ENCODE measurements at places on chromosomes 1 and 21. TPM values are rescaled to one million over a fixed set of nuclear protein-coding genes. Genes with fewer than 3 reads are reported as not detected.
A peak's percentile ranks its signal among the peaks of the same experiment; 100 is the strongest.

Gene GBP2
- total RNA-seq: 14.5 TPM

DNA sequence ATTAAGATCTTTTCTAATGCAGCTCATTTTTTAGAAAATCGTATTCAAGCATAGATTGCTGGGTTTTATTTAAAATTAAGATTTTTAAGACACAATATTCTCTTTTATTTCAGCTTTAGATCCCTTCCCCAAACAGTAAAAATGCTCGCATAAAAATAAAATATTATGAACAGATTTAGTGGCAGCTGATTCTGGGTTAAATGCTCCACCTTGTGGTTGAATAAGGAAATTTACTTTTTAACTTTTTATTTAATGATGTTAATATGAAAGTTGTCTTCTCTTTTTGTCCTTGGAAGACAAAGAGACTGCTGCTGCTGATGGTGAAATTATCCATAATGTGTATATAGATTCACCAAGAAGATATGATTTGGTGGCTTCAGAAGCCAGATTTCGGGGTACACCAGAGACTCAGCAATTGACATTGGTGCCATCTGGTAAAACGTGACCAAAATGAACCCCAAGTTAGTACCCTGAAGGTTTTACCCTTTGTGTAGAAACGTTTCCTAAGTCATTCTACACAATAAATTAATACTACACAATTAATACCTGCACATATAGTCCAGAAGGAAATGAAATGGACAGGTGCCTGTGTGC is 128.0 kb downstream of the ADAMTS1 start:
- H3K36me3 ChIP-seq: no peaks in the 10 kb centered on the region
- no peak overlapping the region for H3K27ac ChIP-seq
- H3K4me3 ChIP-seq: no peak overlapping the region
- H3K4me1 ChIP-seq: no peaks in the 10 kb centered on the region
- DNase-seq: no peak

Gene YY1AP1
- 29.1 TPM for total RNA-seq

DNA sequence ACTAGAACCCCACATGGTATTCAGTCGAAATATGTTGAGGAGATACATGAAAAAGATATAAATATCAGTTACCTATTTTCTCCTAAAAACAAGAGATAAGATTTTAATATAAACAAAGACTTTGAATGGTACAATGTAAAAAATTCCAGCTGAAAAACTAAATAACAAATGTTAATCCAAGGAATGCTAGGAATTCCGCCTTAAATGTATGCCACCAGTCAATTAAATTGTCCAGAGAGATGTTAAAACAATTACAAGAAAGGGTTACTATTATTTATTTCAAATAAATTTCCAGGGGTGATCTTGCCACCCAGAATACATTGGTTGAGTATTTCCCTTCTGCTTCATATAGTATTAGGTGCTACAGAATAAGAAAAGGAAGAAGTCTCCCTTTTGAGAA is 4.2 kb downstream of the ADSS2 start:
- H3K27me3 ChIP-seq: no peaks in the 10 kb centered on the region
- no peaks in the 10 kb centered on the region for H3K36me3 ChIP-seq
- no peak overlapping the region for H3K4me3 ChIP-seq

DNA sequence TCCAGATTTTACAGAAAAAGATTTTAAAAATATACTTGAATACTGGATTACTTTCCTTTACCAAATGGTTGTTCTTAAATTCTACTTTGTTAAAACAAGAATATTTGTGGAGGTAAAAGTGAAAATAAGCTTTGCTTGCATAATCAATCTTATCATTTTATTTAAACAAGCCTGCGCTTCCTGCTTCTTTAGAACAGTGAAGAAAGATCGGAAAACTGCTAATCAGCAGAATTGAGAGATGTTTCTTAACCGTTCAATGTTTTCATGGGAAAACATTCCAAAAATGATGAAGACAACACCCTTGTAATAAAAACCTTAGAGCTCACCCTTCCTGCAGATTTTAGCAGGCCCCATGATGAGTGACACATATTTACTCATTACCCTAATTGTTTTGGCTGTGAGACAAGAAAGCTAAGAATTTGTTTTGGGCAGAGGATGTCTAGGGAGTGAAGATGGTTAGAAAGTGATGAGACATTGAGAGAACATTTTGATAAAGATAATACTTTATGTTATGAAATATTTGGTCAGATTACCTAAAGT is 72.6 kb downstream of the TPR start:
- peaks cover 11% of the 10 kb centered on the region for H3K36me3 ChIP-seq
- no peak for DNase-seq
- no peaks in the 10 kb centered on the region for H3K27me3 ChIP-seq
- peak overlapping the region; percentile 33 for H3K27ac ChIP-seq
- no peak overlapping the region for H3K4me3 ChIP-seq

Gene TSPAN1
- 2.6 TPM for total RNA-seq

DNA sequence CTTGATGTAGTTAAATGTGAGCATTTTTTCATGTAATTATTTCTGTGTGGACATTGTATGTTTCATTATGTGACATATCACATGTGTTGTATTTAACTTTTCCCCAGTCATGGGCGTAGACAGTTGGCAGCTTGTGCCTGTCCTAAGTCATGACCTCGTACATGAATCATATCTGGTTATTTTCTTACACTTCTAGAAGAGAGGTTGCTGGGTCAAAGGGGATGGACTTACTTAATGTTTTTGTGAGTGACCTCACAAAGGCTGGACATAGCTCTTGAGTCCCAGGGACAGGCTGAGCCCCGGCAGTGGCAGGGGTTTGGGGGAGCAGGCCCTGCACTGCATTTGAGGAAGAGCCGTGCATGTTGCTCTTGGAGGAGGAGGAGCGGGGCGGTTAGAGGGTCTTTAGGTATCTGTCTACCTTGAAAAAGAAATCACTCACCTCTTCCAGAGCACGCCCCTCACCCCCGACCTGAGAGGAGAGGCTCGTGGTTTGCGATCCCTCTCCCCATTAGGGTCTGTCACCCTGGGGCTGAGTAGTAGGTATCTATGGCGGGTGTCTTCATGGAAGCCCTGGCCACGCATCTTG is 16.4 kb downstream of the IFNGR2 start:
- H3K27me3 ChIP-seq: no peaks in the 10 kb centered on the region
- H3K36me3 ChIP-seq: peaks cover 17% of the 10 kb centered on the region
- H3K27ac ChIP-seq: no peak overlapping the region
- DNase-seq: no peak
- no peaks in the 10 kb centered on the region for H3K4me1 ChIP-seq

GRCh38 chr1:169682071-169682470 is 29.3 kb downstream of the SELL start:
- no peaks in the 10 kb centered on the region for H3K27me3 ChIP-seq
- no peak overlapping the region for H3K4me3 ChIP-seq
- no peaks in the 10 kb centered on the region for H3K4me1 ChIP-seq

Gene CBR3
- total RNA-seq: 1.1 TPM

DNA sequence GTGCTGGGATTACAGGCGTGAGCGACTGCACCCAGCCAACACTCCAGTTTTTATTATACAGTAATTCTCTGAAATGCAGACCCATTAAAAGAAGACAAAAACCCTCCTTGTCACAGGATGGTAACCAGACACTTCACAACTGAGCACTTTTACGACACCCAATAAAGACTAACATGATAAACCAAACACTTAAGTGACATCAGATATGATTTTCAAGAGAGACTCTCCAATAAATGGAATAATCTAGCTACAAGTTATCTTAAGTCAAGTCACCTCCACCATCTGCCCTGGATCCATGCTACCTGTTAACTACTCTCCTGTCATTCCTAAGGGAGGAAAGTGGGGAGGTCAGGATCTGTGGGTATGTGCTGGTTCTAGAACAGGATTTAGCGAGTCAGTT is 5.6 kb downstream of the GNG12 start:
- DNase-seq: no peak
- H3K27me3 ChIP-seq: no peaks in the 10 kb centered on the region
- H3K36me3 ChIP-seq: no peaks in the 10 kb centered on the region
- no peak overlapping the region for H3K27ac ChIP-seq

GRCh38 chr1:58779059-58779754 is 4.6 kb downstream of the JUN start:
- H3K4me3 ChIP-seq: no peak overlapping the region
- H3K27me3 ChIP-seq: no peaks in the 10 kb centered on the region
- DNase-seq: no peak
- no peaks in the 10 kb centered on the region for H3K4me1 ChIP-seq

GRCh38 chr21:38784458-38785266 is 21.1 kb upstream of the ETS2 start:
- no peaks in the 10 kb centered on the region for H3K27me3 ChIP-seq
- no peak for DNase-seq
- peak overlapping the region; percentile 78 for H3K27ac ChIP-seq
- H3K36me3 ChIP-seq: no peaks in the 10 kb centered on the region
- H3K4me1 ChIP-seq: no peaks in the 10 kb centered on the region

Gene SELP
- total RNA-seq: 2.4 TPM

DNA sequence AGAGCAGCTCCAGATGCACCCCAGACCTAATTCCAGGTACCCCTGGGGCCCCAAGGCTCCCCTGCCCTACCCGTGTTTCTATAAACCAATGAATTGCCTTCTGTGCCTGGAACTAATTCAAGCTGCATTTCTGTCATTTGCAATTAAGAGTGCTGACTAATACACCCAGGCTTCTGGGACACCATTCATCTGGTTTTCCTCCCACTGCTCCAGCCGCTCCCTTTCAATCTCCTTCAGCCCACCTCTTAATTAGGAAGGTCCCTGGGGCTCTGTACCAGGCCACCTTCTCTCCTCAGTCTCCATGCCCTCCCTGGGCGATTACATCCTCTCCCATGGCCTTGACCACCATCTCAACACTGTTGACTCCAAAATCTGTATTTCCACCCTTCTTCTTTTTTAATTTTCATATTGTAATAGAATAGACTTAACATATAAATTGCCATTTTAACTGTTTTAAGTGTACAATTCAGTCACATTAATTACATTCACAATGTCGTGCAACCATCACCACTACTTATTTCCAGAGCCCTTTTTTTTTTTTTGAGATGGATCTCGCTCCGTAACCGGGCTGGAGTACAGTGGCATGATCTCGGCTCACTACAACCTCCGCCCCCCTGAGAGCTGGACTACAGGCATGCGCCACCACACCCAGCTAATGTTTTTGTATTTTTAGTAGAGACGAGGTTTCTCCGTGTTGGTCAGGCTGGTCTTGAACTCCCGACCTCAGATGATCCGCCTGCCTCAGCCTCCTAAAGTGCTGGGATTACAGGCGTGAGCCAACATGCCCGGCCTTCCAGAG is 9.2 kb upstream of the GJB3 start:
- no peaks in the 10 kb centered on the region for H3K4me1 ChIP-seq
- H3K4me3 ChIP-seq: no peak overlapping the region
- no peak overlapping the region for H3K27ac ChIP-seq
- H3K36me3 ChIP-seq: no peaks in the 10 kb centered on the region

GRCh38 chr1:41200728-41201127 is 41.4 kb downstream of the SCMH1 start:
- H3K4me1 ChIP-seq: no peaks in the 10 kb centered on the region
- no peak overlapping the region for H3K4me3 ChIP-seq
- H3K27ac ChIP-seq: no peak overlapping the region
- no peaks in the 10 kb centered on the region for H3K27me3 ChIP-seq
- DNase-seq: no peak
- no peaks in the 10 kb centered on the region for H3K36me3 ChIP-seq
